Stimulated activated CD8-positive, alpha-beta memory T cell treated with anti-CD3 and anti-CD28 coated beads, Interleukin-7, amount 100 ng/mL, for 24 hours (primary cell): ENCODE measurements at places on chromosomes 11 and 22.

- no peak for DNase-seq
These were observed 4.9 kb upstream of the ATF4 start for GRCh38 chr22:39515266-39516050.

GRCh38 chr11:33575311-33575710, 125.3 kb downstream of the C11orf91 start:
- DNase-seq, result no peak

- no peak for DNase-seq
These were observed 877.6 kb upstream of the CHORDC1 start for GRCh38 chr11:91100427-91100826.

- no peak for DNase-seq
These were observed at the start of gene IL18 for GRCh38 chr11:112163875-112164685. TSS of gene IL18 (minus strand) at chr11:112164094. CDS start at chr11:112155053, 9,041 bp downstream.

GRCh38 chr22:36807627-36808026, 9.2 kb downstream of the PVALB start:
- DNase-seq, result no peak

GRCh38 chr11:3231851-3232744, at the start of gene MRGPRE:
TSS of gene MRGPRE (minus strand) at chr11:3232417. CDS start at chr11:3228799, 3,618 bp downstream.
- no peak for DNase-seq

GRCh38 chr11:44450295-44450932, 115.0 kb upstream of the CD82 start:
- no peak for DNase-seq

DNA sequence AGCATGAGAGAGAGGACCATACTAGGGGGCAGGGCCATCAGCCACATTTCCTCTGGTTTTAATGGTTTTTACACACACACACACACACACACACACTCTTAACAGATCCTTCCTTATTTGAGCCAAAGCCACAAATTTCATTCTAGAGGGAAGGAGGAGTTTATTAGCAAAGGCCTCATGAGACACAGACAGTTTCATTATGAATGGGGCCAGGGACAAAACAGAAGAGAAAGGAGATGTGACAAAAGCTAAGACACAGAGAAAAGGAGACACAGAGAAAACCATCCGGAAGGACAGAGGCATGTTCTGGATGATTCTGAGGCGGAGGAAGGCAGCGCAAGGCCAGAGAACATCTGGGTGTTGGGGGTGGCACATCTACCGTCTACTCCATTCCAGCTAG, 32.2 kb upstream of the ARFGAP3 start:
- DNase-seq, result no peak

- DNase-seq, result no peak
These were observed 206.3 kb downstream of the DDX10 start for GRCh38 chr11:108871152-108871551.

- no peak for DNase-seq
These were observed 39.7 kb downstream of the FLI1 start for GRCh38 chr11:128733440-128734102.

DNA sequence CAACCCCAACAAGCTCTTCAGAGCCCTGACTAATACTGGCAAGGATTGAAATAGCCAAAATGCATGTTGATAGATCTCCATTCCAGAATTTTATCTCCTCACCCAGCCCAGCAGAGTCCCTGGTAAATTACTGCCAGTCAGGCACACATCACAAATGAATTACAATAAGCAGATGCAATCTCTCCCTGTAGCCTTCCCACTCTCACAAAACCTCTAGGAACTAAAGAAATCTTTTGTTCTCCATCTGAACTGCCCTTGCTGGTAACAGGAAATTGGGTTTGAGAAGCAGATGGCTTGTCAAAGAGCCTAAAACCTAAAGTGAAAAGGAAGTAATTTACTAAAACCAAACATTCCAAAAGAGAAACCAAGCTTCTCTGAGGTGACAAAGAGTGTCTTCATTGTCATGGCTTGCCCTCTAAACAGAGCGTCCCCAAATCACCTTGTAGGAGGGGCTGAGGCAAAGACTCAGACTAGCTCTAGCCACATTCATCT, 59.5 kb downstream of the FAM168A start:
- no peak for DNase-seq

GRCh38 chr22:50630376-50630775, 2.4 kb upstream of the ARSA start:
- no peak for DNase-seq

DNA sequence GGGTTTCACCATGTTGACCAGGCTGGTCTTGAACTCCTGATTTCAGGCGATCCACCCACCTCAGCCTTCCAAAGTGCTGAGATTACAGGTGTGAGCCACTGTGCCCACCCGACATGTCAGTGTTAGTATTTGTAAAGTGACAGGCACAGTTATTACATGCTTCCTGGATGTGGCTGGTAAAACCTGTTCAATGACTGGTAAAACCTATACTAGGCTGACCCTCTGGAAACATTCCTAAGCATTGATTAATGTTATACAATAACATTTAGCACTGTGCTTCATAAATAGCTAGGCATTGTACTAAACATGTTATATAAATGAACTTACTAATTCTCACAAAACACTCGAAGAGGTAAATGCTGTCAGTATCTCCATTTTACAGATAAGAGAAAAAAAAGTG, 20.9 kb upstream of the JHY start:
- DNase-seq, result no peak

- DNase-seq, result no peak
These were observed 13.2 kb downstream of the ASPHD2 start for GRCh38 chr22:26442086-26442756.

- no peak for DNase-seq
These were observed 11.4 kb upstream of the KCNJ1 start for GRCh38 chr11:128878455-128878854.

DNA sequence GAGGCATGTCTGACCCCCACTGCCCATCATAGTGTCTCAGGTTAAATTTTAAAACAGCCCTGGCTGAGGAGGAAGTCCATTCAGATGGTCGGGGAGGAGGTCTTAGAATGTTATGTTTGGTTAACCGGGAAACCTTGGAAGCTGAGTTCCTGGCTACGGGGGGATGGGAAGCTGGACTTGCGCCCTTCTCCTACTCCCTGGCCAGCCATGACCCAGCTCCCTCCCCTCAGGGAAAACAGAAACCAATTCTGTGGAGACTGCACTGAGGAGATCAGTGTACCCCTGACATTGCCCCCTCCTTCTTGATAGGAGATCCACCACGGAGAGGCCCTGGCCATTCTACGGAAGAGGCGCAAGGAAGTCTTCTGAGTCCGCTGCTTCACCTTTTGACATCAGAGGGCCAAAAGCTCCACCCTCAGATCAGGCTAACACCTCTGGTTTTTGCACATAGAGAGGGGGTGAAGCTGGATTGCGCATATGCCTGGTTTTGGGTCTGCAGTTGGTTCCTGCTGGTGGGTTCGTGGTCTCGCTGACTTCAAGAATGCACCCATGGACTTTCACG, 2.7 kb upstream of the KRTAP5-9 start:
- DNase-seq, result no peak

DNA sequence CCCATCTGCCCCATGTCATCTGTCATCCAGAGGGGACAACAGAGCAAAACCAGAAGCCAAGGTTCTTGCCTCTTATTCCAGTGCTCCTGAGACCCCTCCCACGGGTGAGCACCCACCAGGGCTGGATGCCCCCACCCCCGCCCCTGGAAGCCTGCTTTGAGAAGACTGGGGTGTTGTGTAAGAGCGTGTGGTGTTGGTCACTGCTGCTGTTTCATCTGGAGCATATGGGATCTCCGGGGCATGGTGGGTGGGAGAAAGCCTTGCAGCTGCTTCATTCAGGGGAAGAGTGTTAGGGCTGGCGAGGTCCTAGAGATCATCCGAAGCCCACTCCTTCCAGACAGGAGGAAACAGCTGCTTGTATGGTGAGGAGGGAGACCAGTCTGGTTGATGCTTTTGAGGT, 54.1 kb downstream of the CHRDL2 start:
- DNase-seq, result no peak

GRCh38 chr22:45014654-45015053, 4.8 kb upstream of the PHF21B start:
- no peak for DNase-seq

DNA sequence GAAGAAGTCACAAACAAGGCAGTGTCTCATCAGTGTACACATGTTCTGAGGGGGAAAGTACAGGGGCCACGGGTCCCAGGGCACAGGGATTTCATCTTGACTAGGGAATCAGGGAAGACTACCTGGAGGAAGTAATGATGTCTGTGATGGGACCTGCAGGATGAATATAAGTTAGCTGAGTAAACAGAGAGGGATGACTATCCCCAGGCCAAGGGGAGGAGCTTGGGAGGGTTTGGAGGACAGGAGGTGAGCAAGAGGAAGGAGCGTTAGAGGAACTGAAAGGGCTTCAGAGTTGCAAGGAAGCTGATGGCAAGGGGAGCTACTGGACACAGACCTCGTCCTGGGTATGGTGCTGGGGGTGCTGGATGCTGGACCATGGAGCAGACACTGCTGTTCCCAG, 56.4 kb downstream of the TRAF6 start:
- no peak for DNase-seq

DNA sequence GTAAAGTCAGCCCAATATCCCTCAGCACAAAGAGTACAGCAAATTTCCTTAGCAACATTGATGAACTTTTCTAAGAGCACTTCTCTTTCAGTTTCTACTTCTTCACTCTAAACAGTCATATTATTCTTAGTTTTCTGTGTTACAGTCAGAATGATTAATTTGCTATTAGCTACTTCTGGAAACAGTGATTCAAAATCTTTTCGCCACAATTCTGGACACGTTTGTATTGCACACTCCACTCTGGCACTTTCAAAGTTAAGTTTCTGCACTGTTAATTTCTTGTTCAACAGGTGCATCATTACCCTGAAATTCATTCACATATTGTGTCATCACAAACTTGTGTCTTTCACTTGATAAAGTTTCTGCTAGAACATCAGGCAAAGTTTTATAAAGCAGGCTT, 22.5 kb downstream of the ABTB2 start:
- no peak for DNase-seq

- DNase-seq, result no peak
These were observed 128.2 kb upstream of the FIBIN start for GRCh38 chr11:26865703-26866102.

- DNase-seq, result no peak
These were observed 242.2 kb upstream of the DDI1 start for GRCh38 chr11:103794262-103794661.

- DNase-seq, result no peak
These were observed 14.0 kb downstream of the OTOG start for GRCh38 chr11:17561111-17561415.

DNA sequence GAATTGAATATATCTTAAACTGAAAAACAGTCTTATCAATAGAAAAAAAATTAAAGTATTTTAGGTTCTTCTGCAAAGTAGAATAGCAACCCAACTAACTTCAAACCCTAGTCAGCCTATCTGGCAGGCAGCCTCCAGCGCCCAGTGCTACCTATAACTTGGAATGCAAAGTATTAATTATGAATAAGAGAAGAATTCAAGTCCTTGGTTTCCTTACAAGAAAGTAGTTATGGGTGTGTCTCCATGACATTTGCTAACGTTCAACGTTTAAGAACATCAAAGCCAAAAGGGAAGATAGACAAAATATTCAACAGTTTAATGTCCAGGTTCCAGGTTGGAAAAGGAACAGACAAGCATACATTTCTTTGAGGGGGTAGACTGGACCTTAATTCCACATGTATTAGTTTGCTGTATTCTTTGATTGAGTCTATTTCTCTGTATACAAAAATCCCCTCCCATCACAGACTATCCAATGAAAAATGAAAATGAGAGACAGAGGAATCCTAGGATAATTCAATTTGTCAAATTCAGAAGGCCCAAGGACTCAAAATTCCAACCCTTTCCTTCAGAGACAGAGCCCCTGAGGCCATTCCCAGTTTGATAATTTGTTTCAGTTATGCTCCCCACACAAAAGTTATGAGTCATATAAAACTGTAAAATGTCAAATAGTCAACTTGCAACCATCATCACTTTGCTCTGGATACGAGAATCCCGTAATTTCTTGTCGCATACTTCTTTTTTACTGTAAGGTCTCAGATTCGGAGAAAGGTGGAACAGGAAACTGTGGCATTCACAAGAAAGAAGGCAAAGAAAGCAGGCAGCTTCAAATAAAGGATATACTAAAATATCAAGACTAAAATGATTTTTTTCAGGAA, 83.7 kb upstream of the CHRM4 start:
- no peak for DNase-seq

GRCh38 chr11:7165911-7166310, 77.1 kb downstream of the RBMXL2 start:
- DNase-seq, result no peak

DNA sequence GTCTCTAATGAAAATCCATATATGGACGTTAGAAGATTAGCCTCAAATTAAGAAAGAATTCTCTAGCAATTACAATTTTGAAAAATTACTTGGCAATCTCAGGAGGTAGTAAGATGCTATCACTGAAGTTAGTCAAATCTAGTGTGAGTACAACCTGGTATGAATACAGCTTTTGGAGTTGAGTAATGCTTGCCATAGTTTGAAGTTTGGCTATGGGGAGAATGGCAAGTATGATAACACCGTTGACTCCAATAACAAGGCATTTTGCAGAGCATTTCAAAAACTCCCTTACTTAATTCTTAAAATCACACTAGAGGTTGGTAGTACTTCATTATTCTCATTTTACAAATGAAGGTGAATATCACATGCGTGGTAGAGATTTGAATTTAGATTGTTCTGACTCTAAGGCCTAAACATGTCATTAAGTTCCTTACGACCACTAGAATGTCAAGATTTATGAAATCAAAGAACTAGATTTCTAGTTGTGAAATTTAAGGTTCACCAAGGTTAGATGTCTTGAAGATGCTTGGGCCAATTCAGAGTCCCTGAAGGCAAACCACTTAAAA, 355.4 kb downstream of the ETS1 start:
- DNase-seq, result no peak

DNA sequence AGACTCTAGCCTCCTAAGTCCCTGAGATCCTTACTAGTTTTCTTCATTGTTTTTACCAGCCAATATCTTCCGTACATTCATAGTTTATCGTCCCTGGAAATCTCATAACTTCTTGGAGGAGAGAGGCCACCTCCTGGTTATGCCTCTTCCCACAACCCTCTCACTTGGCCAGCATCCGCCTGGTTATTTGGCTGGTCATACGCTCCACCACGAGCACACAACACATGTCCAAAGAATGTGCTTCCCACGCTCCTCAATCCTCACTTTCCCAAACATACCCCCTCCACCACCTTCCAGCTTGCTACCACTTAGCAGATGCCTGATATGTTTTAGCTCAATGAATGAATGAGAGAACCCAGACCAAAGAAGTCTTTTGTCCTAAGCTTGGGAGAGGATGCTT, 83.5 kb upstream of the EIF3D start:
- no peak for DNase-seq

- no peak for DNase-seq
These were observed 24.6 kb downstream of the RCN1 start for GRCh38 chr11:32115446-32115845.
